ENCODE measurements at places on chromosomes 12 and 14.

DNA sequence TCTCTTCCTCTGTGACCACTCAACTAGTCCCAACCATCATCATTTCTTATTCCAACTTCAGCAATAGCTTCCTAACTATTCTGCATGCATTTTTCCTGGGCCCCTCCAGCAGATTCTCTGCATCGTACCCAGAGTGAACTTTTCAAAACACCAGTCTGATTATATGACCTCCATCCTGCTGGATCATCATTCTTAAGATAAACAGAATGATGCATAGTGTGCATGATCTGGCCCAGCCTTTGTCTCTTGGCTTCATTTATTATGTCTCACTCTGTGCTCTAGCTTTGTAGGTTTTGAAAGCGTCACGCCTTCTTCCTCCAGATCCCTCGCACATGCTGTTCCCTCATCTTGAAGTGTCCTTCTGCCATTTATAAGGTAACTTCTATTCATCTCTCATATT is 46.3 kb upstream of the SLC38A4 start:
- no peak for DNase-seq

GRCh38 chr12:51270951-51271518 is 820 bp upstream of the SMAGP start:
- DNase-seq, result no peak

DNA sequence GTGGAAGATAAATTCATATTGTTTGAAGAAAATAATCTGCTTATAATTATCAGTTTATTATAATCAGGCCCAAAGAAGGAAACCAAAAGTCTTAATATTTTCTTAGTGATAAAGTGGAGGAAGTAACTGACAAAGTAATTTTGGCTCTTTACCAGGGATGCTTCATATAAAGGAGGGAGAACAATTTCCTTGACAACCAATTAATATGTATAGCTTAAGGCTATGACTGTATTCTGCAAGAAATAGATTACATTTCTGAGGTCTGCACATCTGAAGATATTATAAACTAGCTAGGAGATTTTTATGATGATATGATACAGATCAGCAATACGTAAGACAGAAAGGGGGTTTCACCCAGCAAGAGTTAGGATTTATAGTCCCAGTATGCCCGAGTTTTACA is 90.8 kb downstream of the BICD1 start:
- no peak for DNase-seq

DNA sequence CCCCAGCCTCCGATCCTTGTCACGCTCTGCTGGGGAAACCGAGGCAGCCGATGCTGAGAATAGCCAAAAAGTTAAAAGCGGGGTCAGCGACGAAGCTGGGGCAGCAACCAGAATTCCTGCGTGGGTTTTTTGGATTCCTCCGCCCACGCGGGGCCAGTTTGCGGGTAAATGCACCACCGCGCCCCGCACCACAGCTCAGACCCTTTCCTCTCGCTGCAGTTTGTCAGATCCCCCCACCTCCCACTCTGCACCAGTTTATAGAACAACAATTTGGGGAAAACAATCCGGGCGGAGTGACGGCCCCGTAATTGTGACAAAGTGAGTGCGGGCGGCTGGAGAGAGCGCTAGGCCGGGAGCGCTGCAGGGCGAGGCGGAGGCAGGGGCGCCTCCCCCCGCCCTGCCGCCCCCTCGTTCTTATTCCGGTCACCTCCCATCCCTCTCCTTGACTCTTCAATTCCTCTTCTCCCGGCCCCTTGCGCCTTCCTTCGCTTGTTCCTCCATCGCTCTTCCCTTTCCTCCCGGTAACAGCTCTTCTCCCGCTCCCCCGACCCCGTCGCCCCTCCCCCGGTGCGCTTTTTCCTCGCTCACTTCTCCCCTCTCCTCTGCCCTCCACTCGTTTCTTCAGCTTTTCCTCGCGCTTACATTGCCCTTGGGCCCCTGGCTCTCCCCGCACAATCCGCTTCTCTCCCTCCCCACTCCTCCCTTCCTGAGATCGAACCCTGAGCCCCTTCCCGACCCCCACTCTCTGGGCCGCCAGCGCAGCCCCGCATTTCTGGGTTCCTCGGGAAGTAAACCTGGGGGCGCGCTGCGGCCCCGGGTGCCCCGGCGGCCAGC is 646 bp upstream of the DNAJC22 start:
- DNase-seq, result no peak

DNA sequence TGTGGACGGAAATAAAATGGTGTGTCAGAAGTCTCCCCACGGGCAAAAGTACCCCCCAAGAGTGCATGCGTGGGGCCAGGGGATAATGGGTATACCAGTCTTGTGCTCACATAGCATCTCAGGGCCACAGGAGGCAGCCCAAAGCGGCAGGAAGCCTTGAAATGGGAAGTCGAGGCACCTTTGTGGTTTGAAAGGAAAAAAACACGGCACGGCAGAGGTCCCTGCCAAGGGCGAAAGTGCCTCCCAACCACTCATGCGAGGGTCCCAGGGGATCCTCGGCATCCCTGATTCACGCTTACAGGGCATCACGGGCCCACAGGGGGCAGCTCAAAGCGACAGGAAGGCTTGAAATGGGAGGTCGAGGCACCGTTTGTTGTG is 583.2 kb downstream of the ALG10 start:
- no peak for DNase-seq

GRCh38 chr14:100261621-100262020 is 22.7 kb downstream of the YY1 start:
- DNase-seq, result no peak

DNA sequence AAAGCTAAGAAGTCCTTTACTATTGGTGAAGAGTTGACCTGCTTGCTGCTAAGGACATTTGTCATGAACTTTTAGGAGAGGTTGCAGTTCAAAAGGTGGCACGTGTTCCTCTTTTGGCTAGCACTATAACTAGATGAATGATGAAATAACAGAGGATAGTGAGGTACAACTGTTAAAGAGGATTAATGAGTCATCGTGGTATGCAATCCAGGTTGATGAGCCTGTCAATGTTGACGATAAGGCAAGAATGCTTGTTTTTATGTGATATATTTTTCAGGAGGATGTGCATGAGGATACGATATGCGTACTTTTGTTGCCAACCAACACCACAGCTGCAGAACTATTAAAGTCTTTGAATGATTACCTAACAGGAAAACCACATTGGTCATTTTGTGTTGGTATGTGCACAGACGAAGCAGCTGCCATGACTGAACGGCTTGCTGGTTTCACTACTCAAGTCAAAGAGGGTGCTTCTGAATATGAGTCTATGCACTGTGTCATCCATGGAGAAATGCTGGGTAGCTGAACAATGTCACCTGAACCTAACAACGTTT is 10.6 kb downstream of the CEP128 start:
- DNase-seq, result no peak

GRCh38 chr12:122336015-122336946 is 70.0 kb upstream of the VPS33A start:
- DNase-seq, result peak; percentile 47

DNA sequence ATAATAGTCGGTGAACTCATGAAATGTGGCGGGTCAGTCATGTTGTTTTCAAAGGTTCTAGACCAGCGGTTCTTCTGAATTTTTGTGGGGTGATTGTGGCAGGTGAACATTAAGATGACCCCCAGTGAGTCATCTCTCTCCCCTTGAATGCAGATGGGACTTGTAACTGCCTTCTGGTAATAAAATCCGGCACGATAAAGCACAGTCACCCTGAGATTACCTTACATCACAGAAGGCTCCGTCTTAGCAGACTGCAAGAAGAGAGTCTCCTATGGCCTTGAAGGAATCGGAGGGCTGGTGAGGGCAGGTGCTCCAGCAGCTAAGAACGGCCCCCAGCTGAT is 189.6 kb downstream of the FOXN3 start:
- DNase-seq, result no peak

DNA sequence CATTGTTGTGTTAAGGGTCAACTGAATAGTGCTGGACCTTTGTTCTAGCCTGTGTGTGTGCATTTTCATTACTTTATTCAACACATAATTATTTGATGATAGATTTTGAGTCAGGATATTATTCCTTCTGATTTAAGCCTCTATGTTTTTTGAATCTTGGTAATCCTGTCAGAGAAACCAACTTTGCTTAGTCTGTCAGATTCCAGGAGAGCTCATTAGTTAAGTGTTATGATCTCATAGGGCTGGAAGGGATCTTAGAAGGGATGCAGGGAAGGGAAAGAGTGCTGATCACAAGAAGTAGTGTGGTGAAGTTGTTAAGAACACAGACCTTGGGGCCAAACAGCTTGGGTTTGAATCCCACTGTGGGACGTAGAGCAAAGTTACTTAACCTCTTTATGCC is 52.9 kb downstream of the SCN8A start:
- no peak for DNase-seq

- DNase-seq, result no peak
These were observed 2.5 kb downstream of the LEMD3 start for GRCh38 chr12:65171870-65172269.

DNA sequence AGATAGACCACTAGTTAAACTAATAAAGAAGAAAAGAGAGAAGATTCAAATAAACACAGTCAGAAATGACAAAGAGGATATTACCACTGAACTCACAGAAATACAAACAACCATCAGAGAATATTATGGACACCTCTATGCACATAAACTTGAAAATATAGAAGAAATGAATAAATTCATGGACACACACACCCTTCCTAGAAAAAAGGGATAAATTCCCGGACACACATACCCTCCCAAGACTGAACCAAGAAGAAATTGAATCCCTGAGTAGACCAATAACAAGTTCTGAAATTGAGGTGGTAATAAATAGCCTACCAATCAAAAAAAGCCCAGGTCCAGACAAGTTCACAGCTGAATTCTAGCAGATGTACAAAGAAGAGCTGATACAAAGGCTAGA is 187.9 kb downstream of the SEC23A start:
- DNase-seq, result no peak

DNA sequence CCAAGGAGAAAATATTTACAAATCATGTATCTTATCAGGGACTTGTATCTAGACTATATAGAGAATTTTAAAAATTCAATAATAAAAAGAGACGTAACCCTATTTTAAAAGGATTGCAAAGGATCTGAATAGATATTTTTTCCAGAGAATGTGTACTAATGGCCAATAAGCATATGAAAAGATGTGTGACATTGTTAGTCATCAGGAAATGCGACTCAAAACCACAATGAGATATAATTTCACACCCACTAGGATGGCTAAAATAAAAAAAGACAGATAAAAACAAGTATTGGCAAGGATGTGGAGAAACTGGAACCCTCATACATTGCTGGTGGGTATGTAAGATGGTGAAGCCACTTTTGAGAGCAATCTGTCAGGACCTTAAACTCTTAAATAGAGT is 141.9 kb upstream of the BMP4 start:
- DNase-seq, result no peak
